LHCN-M2 (cell line): ENCODE measurements at places on chromosomes 13 and 19. TPM values are rescaled to one million over a fixed set of nuclear protein-coding genes. Genes with fewer than 3 reads are reported as not detected.

- DNase-seq: no peak
These were observed 485 bp upstream of the ZNF845 start for GRCh38 chr19:53333066-53333462.

The LGALS14 gene
- total RNA-seq: not detected in 2 replicates

DNA sequence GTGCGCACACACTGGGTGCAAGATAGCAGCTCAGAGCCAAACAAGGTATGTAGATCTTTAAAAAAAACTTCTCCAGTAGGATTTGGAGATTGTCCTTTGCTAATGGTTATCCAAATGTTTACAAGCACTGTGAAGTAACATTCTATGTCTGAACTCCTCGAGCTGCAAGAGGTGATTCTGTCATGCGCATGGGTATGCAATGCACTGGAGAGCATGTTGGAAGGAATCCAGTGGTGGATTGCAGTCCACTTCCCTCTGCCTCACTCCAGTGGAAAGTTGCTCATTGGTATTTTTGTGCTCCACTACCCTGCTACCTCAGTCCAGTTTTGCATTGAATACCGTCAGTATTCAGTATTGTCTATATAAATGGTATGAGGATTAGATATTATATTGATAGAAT is 132.1 kb downstream of the ATP8A2 start:
- DNase-seq: no peak

The SUGP1 gene
- total RNA-seq: 38.7 and 45.8 TPM in 2 replicates

The ZNF28 gene
- 14.1 and 18.5 TPM in 2 replicates for total RNA-seq

The IGSF23 gene
- not detected in 2 replicates for total RNA-seq

- peak; percentile 74 for DNase-seq
These were observed 25.3 kb upstream of the TBC1D4 start for GRCh38 chr13:75507027-75508001.

- no peak for DNase-seq
These were observed 114.9 kb downstream of the PTPRS start for GRCh38 chr19:5225486-5226345.

The RETN gene
- total RNA-seq: not detected in 2 replicates

The ANGPTL4 gene
- total RNA-seq: 48.7 and 82.3 TPM in 2 replicates

DNA sequence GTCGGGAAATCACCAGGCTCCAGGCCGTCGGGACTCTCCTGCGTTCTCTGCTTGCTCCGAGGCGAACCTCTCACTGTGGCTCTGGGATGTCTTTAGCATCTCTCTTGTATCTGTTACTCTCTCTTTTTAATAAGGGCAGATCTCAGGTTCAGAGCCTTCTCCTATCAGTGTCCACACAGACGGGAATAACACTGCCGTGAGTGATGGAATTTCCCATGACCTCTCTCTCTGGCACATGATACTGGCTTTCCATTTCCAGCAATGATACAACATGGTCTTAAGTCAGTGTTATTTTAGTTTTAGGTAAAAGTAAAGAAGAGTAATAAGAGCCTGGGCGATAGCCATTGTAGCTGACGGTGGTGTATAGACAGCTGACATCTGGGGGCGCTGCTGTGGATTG is 9.3 kb downstream of the ZNF444 start:
- no peak for DNase-seq

- no peak for DNase-seq
These were observed 4.4 kb downstream of the BCKDHA start for GRCh38 chr19:41402010-41402409.

DNA sequence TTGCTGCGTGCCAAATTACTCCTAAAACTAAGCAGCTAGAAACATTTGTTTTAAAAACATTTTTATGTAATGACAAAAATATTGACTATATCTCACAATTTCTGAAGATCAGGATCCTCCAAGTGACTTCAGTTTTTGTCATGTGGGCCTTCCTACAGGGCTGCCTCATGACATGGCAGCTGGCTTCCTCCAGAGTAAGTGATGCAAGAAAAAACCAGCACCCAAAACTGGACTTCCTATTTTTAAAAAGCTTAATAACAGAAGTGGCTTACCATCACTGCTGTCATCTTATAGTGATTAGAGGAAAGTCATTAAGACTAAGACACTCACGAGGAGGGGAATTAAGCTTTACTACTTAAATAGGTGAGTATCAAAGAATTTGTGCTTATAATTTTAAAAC is 681.7 kb downstream of the PCDH17 start:
- no peak for DNase-seq

- DNase-seq: no peak
These were observed 38.7 kb upstream of the POMP start for GRCh38 chr13:28620011-28620830.

- DNase-seq: peak; percentile 63
These were observed 1.7 kb upstream of the DLEU7 start for GRCh38 chr13:50845211-50845610.

GRCh38 chr13:62512194-62513141 is 1096.8 kb upstream of the PCDH20 start:
- DNase-seq: no peak

DNA sequence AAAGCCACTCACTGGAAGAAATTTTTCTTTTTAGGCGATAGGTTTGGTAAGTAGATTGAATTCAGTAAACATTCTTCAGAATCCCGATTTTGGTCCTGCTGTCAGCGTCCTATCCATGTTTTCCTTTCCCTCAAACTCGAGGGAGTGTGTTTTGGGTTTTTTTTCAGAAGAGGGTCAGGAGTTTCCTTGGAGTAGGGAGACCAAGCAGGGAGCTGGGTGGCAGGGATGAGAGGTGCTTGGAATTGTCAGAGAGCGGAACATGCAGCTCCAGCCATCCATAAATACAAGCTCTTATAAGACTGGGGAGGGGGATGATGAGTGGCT is 1.6 kb upstream of the PCDH8 start:
- DNase-seq: no peak

The PNKP gene
- total RNA-seq: 51.3 and 51.6 TPM in 2 replicates

The CYP4F2 gene
- total RNA-seq: not detected in 2 replicates

DNA sequence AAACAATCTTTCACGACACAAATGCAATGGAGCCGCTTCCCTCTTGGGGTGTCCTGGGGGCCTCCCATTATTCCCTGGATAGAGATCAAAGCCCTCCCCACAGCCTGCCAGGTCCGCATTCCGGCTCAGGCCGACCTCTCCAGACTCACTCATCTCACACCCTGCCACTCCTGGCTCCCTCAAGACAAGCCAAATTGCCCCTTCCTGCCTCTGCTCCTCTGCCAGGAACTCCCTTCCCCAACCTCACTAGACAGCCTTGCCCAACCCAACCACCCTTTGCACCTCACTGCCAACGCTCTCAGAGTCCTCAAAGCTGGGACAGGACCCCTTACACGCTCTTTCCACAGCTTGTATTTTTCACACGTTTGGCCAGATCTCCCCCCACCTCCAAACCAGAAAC is 1.5 kb downstream of the ABHD17A start:
- no peak for DNase-seq

DNA sequence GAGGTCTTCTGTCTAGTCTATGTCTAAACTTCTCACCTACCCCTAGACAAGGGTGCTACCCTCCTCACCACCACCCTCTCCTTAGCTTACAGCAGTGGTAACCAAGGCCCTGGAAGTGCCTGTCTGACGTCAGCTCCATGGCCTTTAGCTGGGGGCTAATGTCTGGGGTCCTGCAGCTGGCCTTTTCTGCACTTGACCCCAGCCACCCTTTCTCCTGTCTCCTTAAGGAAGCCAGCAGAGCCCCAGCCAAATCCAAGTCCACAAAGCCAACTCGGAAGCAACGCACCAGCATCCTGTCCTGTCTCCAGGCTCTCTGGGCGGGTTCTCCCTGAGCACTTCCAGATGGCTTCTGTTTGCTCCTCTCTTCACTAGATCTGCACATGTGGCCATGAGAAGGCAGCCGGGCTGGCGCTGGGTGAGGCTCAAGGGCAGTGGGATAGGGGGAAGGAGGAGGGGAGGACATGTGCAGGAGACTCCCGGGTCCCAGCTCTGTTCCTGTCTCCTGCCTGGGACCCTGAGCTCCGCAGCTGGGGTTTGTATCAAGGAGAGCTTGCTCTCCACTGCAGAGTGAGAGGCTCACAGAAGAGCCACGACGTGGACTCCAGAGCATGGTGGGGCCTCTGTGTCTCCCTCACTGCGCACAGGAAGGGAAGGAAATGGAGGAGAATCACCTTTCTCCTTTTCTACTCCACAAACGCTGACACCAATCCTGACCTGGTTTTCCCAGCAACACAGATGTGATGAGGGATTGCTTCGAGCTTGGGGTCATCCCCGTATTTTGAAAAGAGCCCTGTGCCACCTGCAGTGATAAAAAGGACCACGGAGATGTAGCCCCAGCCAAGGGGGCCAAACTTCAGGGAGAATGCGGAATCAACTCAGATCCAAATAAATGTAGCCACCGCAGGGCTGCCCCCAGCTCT is 204.2 kb downstream of the USP12 start:
- DNase-seq: no peak

- no peak for DNase-seq
These were observed 8.3 kb upstream of the NAA16 start for GRCh38 chr13:41302743-41303142.

The CCDC122 gene
- total RNA-seq: 5.6 and 7.2 TPM in 2 replicates

- no peak for DNase-seq
These were observed 108.1 kb upstream of the UBL3 start for GRCh38 chr13:29958476-29958875.

DNA sequence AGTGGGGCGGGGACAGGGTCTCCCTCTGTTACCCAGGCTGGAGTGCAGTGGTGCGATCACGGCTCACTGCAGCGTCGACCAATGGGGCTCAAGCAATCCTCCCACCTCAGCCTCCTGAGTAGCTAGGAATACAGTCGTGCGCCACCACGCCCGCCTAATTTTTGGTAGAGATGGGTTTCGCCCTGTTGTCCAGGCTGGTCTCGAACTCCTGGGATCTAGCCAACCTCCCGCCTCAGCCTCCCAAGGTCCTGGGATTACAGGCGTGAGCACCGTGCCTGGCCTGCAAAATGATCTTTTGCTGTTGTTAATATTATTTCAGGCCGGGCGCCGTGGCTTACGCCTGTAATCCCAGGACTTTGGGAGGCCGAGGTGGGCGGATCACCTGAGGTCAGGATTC is 621 bp upstream of the TGDS start:
- no peak for DNase-seq

DNA sequence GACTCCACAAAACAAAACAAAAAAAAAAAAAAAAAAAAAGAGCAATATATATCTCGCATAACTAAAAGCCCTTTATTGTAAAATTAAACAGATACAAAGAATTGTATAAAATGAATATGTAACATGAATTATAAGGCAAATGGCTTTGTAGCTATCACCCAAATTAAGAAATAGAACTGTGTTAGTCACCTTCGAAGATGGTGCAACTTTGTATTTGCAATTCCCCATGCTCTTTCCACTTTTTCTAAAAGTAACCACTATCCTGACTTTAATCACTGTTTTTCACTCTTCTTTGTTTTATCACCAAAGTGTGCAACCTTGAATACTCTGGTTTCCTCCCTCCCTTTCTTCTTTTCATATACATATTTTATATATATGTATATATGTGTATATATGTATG is 57.1 kb upstream of the HTR2A start:
- DNase-seq: no peak

GRCh38 chr13:48125794-48126228 is 30.9 kb upstream of the MED4 start:
- DNase-seq: peak; percentile 7
